Vagina (tissue), 2 donors: ENCODE measurements at places on chromosomes 5 and 9.

- DNase-seq, result no peak
These were observed 125.0 kb upstream of the LPCAT1 start for GRCh38 chr5:1648806-1649205.

DNA sequence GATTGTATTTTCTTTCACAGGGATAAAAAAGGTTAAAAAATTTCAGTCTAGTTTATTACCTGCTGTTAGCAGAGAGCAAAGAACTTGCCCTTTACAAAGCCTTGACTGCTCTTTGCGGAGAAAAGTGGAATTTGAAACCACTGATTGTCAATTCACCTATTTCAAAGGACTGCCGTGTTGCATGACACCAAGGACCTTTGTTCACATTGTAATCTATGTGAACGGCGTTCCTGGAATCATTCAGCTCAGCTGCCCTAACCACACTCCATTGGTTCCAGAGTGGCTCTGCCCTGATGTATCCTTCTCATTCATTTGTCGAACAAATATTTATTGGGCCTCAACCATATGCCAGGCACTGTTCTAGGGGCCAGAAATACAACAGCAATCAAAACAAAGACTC is 377.5 kb upstream of the RFX3 start:
- no peak for DNase-seq

GRCh38 chr5:74549384-74549783 is 91.1 kb downstream of the ENC1 start:
- no peak for DNase-seq

- DNase-seq, result no peak
These were observed 22.2 kb upstream of the MGAT1 start for GRCh38 chr5:180824630-180825476.

- DNase-seq, result no peak
These were observed 467 bp downstream of the C9orf78 start for GRCh38 chr9:129834489-129835127.

GRCh38 chr5:173498286-173498685 is 118.2 kb downstream of the BOD1 start:
- no peak for DNase-seq
